Stimulated activated CD8-positive, alpha-beta memory T cell treated with anti-CD3 and anti-CD28 coated beads, Interleukin-12 subunit alpha, Interleukin-12 subunit beta, amount 100 ng/mL, for 4 hours (primary cell): ENCODE measurements at places on chromosomes 1 and 21.

- no peak for DNase-seq
These were observed 46.6 kb downstream of the PLD5 start for GRCh38 chr1:242477944-242478343.

- DNase-seq, result no peak
These were observed 57.3 kb upstream of the CSF3R start for GRCh38 chr1:36540056-36540455.

DNA sequence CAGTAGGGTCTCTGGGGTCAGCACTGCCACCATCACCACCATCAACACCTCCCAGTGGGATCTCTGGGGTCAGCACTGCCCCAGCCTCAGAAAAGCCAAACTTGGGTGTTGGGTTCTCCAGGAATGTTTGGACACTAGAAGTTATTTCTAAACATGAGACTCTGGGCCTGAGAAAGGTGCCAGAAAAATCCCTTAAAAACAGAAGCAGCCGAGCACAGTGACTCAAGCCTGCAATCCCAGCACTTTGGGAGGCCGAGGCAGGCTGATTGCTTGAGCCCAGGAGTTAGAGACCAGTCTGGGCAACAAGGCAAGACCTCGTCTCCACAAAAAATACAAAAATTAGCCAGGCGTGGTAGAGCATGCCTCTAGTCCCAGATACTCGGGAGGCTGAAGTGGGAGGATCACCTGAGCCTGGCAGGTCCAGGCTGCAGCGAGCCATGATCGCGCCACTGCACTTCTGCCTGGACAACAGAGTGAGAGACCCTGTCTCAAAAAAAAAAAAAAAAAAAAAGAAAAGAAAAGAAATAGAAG, 470 bp downstream of the PTAFR start:
- no peak for DNase-seq

DNA sequence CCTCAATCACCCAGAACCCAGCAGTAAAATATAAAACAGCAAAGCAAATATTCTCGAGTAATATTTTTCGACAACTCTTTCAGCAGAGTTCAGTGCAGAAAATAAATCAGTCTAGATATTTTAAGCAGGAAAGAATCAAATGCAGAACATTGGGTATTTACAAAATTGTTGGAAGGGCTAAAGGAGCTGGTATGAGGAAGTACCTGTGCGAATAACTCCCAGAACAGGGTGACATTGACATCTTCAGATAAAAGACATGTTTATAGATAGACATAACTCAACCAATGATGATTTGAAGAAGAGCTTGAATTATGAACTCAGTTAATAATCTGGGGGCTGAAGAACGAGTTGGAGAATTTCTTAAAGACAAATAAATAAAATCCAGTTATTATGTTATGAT, 6.4 kb downstream of the AXDND1 start:
- no peak for DNase-seq

DNA sequence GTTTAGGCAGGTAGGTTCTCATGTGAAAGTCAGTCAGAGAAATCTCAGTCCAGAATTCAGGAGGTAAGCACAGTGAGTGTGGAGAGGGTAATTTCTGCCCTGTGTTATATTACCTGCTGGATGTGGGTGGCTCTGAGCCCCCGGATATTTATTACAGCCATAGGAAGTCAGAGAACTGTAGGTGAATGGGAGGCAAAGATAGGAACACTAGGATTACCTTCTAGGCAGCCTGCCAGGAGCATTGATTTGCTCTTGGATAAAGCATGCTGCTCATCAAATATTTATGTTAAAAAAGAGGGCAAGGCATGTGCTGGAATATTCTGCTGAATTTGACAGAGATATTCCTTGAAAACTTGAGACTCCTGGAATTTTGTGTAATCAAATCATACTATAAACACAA, 8.5 kb downstream of the GNG12 start:
- no peak for DNase-seq

GRCh38 chr1:97063532-97063931, 341.9 kb downstream of the PTBP2 start:
- no peak for DNase-seq

GRCh38 chr1:115888976-115889375, 48.0 kb upstream of the NHLH2 start:
- no peak for DNase-seq

DNA sequence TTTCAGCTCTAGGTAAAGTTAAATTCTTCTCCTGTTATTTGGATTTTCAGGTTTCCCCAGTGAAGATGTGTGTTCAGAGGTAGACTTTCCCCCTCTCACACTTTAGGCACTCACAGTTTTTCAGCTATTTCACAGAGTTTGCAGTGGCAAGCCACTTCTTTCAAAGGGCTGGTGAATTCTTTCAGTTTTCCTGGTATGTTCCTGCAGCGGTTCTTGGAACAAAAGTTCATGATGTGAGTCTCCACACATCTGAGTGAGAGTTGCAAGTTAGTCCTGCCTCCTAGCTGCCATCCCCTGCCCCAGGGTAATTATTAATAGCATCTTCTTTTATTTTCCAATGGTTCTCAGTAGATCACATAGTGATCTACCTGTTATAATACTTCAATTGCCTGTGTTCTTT, 27.3 kb upstream of the CD84 start:
- DNase-seq, result no peak

DNA sequence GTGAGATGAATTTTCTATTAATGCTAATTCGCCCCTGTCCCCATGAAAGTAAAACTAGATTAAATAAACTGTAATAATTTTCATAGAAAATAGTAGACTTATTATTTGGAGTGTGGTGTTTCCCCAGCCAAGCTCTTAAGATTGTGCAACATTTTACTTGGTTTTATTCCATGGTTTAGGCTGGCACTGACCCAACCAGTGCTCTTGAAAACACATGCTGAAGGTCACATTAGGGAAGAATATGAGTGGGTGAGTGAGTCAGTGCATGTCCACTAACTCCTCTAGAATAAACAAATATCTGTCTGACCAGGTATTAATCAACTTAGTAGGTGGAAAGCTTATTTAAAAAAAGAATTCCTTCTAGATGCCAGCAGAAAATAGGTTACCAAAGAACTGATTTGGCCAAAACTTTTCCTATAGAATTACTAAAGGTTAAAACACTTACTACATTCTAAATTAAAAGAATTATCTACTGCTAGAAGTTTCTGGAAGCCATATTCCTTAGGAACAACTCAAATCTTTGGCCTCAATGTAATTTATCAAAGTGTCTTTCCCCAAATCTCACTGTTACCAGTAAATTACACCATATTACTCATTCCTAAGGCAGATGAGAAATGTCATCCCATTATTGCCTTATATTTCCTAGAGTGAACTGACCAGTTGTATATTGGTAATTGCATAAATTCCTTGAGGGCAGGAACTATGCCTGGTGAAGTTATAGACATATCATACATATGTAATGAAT, 89.7 kb upstream of the RGS1 start:
- DNase-seq, result no peak

GRCh38 chr1:210262897-210263272, 30.3 kb downstream of the SERTAD4 start:
- DNase-seq, result no peak

DNA sequence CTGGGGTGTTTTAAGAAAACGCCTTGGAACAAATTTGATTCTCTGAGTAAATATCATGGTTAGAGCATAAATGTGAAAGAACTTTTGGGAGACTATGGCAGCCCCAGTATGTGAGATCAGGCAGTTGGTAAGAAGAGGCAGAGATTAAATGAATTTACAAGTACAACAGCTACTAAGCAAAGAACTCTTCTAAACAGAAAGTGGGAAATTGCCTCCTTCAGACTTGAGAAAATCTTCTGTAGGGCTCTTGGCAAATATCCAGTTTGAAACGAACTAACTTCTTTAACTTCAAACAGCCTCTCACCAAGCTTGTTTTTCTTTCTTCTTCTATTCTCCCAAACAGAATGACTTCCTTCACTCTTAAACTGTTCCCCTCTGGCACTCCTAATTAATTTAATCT, 337.7 kb downstream of the SIPA1L2 start:
- no peak for DNase-seq

- no peak for DNase-seq
These were observed 27.8 kb downstream of the OSBPL9 start for GRCh38 chr1:51644533-51645197.

DNA sequence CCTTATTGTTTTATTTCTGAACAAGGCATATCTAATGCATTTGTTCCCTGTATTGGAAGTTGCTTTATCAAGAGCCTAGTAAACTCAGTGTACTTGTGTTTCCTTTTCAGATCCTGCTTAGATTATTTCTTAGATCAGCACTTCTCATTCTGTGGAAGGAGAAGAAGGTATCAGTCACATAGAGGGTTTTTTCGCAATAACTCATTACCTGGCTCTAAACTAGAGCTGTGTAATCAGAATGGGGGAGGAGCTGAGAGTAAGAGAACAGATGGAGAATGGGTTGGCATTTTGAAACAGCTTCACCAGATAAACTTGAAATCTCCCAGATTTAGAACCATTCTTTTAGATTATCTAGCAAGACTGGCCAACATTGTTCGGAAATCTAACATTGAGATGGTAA, 11.0 kb downstream of the AHCYL1 start:
- no peak for DNase-seq

DNA sequence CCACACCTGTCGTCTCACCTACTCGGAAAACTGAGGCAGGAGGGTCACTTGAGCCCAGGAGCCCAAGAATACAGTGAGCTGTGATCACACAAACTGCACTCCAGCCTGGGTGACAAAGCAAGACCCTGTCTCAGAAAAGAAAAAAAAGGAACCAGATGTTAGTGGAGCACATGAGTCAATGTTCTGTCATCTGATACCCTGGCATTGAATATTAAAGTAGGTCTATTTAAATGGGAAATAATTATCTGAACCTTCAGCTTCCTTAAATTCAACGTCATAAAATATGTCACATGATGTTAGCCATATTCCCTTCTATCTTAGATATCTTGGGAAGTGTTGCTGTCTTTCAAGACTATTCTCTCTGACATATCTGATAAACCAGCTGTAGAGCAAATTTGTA, 47.3 kb downstream of the NCAM2 start:
- no peak for DNase-seq

DNA sequence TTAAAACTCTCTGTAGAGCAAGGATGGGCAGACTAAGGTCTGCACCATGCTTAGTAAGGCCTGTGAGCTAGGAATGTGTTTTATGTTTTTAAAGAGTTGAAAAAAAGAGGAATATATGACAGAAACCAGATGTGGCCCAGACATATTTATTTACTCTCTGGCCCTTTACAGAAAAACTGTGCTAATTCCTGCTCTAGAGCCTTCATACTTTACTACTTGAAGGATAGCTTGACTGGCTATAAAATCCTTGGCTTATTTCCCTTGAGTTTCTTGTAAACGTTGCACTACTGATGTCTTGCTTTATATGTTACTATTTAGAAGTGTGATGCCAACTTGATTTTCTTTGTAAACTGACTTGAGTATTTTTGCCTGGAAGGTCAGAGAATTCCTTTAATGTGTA, 33.5 kb downstream of the CTBS start:
- no peak for DNase-seq

DNA sequence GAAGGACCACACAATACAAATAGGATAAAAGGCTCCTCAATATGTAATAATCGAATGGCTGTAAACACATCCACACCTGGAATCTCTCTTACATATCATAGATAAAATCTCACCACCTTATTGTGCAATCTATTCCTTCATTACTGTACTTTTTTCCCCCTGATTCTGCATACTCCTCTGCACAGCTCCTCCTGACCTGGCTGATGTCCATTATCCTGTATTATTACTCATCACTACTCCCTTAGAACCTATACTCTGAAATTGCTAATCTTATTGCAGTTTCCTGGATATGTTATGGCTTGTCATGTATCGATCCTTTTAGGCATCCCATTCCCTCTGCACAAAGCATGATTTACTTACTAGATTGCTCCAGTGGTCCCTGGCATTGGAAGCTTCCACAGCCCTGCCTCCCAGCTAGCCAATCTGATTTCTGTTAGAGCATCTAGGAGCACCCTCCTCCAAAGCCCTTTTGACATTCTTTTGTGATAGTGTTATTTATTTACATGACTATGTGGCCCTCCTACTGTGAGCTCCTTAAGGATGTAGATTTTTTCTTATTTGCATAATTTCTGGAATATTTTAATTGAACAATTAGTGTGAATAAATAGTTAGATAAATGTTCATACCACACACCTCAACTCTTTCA, 24.2 kb upstream of the PHGDH start:
- no peak for DNase-seq

- no peak for DNase-seq
These were observed 160.2 kb downstream of the NTMT2 start for GRCh38 chr1:170305777-170306512.

GRCh38 chr21:40901691-40902090, 54.7 kb upstream of the DSCAM start:
- no peak for DNase-seq

GRCh38 chr21:31293986-31294385, 50.1 kb downstream of the TIAM1 start:
- peak; percentile 26 for DNase-seq

- DNase-seq, result peak; percentile 41
These were observed 143.3 kb upstream of the ZNF644 start for GRCh38 chr1:91165033-91165654.

- DNase-seq, result peak; percentile 21
These were observed 16.7 kb upstream of the PRDM15 start for GRCh38 chr21:41895643-41896493.

- DNase-seq, result no peak
These were observed 181.0 kb downstream of the DISC1 start for GRCh38 chr1:231807541-231807940.

DNA sequence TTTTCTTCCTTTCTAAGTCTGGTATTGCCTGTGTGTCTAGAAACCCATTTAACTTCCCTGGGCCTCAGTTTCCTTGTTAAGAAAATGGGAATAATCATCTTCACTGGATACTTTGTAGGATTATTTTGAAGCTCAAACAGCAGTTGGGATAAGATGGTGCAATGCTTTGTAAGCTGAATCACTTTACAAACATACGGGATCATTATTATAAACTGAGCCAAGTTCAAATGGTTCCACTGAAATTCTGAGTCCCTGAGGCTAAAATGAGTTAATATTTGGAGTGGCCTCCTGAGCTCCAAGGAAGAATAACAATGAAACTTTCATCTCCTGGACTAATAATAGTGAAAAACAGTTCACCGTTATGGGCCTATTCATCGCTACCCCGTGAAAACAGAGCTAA, 388.0 kb downstream of the PLPP3 start:
- no peak for DNase-seq

DNA sequence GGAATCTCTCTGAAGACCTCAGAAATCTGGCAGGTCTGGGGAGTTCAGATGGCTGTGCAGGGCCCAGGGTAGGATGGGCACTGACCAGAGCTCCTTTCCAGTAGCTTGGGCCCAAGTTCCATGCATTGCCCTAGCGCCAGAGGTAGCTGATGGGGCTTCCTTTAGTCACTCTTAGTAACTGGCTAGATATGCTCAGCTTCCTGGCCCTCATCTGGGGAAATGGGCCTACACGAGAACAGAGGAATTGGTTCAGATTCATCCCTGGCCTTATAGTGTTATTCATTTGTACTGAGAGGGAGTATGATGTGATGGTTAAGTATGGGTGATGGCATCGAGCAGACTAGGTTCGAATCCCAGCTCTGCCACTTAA, 15.5 kb upstream of the PSMB2 start:
- no peak for DNase-seq

- DNase-seq, result no peak
These were observed 42.0 kb upstream of the PADI1 start for GRCh38 chr1:17162941-17163340.
